ENCODE measurements at places on chromosomes 3 and 15.
A peak's percentile ranks its signal among the peaks of the same experiment; 100 is the strongest.

DNA sequence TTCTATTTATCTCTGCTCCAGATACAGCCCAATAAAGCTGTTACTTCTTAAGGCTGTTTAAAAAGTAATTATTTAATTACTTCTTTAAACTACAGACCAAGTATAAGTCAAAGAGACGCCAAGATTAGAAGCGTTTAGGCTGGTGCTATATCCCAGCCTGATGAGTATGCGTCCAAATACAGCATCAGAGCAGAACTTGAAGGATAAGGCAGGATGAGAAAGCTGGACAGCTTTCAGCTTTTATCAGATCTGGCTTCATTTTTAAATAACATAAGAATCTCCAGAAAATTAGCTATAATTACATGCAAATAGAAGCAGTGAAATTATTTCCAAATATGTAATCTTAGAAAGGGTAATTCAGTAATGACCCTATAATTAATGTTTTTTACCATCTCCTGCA, 110.3 kb upstream of the MYO5C start:
- DNase-seq = no peak

DNA sequence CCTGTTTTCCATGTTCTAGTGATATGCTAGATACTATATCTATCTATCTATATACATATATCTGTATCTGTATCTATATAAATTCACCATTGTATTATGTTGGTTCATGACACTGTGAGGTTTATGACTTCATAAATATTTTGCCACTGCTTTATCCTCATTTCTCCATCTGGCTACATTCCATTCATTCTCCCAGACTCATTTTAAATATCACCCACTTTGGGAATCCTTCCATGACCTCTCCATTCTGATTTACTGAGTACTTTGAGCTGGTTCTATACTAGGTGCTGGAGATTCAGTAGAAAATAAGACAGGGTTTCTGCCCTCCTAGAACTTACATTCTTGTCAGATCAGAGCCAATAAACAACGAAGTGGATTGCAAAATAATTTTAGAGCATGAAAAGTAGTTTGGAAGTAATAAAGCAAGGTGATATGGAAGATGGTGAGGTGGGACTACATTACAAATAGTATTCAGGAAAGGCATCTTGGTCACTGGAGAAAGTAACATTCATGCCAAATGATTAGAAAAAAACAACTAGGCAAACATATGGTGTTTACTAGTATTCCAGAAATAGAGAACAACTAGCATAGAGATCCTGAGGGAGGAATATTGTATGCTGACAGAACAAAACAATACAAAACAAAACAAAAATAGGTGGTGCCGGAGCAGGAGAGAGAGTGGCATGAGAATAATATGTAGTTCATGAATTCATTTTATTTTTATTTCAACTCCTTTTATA, 11.6 kb upstream of the PLSCR4 start:
- DNase-seq = no peak

- no peak for DNase-seq
Observed at GRCh38 chr3:193225302-193226125, 15.5 kb upstream of the PLAAT1 start.

DNA sequence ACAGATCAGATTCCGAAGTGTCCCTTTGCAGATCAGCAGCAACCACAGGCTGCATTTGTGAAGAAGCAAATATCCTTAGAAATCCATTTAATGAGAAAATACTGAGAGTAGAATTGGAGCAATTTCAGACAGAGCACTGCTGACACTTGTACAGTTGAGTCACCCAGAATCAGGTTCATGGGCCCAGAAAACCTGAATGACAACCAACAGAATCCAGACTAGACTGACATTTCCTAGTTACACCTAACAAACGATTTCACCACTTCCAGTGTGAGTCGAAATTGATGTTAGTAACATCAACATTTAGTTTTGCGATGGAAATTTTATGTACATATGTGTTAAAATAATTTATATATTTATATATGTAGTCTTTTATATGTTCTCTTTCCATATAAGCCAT, 16.8 kb downstream of the GABRR3 start:
- DNase-seq = no peak

GRCh38 chr15:39843565-39843964, 60.9 kb upstream of the FSIP1 start:
- DNase-seq = no peak

GRCh38 chr15:88166082-88166993, 90.2 kb downstream of the NTRK3 start:
- peak; percentile 54 for DNase-seq
